Progenitor cell of endocrine pancreas (in vitro differentiated cells): ENCODE measurements at places on chromosomes 13 and 19.

GRCh38 chr19:3670796-3671679 lies 29.2 kb downstream of the PIP5K1C start:
- DNase-seq, result no peak

GRCh38 chr19:35432911-35433310 lies 15.1 kb upstream of the FFAR2 start:
- DNase-seq, result no peak

DNA sequence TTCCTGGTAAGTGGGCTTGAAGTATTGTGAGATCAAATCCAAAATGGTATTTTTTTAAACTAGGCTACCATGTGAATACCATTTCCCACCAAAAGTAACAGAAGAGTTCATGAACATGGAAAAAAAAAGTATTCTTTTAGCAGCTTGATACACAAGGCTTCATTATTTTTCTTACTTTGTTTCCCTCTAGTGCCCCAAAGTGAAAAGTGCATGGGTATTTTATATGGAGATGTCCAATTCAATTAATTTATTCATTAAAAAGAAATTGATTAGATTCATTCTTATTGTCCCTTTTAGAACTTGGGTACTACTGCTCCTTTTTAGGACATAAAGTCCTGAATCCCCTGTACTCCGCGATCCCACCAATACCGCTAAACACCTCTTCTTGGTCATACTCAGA lies 28.6 kb upstream of the SCEL start:
- DNase-seq, result no peak

DNA sequence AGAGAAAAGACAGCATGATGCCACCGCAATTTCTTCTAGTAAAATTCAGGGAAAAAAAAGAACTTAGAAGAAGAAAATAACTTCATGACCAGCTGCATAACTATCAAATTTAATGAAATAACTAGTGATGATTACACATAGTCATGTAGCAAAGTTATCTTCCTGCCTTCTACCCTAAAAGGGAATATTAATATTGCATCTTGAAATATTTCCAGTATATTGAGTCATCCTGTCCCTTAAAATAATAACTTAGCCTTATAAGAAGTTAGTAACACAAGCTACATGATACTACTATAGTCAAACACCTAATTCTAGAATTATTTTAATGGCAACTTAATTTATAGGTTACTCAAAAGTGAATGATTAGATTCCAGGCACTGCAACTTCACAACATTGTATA lies 289.2 kb downstream of the KLF12 start:
- DNase-seq, result no peak

DNA sequence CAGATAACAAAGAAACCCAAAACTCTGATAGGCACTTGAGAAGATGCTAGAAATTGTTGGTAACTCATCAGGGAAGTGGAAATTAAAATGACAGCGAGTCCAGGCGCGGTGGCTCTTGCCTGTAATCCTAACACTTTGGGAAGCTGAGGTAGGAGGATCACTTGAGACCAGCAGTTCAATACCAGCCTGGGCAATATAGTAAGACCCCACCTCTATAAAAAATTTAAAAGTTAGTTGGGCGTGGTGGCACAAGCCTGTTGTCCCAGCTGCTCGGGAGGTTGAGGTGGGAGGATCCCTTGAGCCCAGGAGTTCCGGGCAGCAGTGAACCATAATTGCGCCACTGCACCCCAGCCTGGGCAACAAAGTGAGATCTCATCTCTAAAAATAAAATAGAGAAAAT lies 2.6 kb upstream of the RYR1 start:
- no peak for DNase-seq

GRCh38 chr13:61779456-61779855 lies 363.8 kb upstream of the PCDH20 start:
- no peak for DNase-seq

DNA sequence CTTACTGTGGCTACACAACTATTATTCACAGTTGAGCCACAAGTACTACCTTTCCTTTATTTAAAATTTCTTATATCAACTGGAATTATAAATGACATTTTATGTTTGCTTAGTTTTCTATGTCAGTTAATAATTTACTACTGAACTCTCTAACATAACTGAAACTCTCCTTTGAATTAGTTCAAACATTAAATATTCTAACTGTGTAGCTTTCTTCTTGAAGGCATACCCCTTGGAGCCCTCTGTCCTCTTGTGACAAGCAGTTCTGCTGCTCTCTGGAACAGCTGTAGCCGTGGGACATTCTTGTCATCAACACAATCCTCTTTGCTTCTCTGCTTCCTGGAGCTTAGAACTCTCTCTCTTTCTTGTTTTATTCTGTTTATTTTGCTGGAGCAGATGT lies 244.8 kb downstream of the NHLRC3 start:
- DNase-seq, result no peak

DNA sequence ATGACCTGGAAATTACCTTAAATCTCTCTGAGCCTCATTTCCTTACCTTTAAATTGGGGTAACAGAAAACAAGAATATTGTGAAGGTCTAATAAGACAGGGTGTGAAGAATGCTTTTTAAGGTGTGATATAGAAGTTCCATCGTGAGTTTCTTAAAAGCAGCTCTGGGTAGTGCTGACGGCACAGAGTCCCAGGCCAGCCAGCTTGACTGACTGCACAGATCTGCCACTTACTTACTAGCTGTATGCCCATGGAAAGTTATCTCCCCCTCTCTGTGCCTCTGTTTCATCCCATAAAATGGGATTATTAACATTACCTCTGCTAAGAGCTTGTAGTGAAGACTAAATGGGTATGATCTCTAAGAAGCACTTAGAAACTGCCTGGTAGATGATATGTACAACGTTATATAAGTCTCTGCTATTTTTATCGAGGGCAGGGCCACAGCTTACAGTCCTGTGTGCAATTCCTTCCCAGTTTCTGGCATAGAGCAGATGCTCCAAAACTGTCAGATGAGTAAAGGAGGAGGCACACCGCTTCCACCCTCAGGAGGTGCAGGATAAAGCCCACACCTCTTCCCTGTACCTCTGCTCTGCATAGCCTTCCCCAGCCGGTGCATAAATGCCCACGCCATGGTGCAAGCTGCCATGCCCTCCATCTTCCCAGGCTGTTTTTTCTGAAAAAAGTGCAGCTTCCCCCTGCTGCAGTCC lies 99.6 kb downstream of the MBNL2 start:
- DNase-seq, result no peak

DNA sequence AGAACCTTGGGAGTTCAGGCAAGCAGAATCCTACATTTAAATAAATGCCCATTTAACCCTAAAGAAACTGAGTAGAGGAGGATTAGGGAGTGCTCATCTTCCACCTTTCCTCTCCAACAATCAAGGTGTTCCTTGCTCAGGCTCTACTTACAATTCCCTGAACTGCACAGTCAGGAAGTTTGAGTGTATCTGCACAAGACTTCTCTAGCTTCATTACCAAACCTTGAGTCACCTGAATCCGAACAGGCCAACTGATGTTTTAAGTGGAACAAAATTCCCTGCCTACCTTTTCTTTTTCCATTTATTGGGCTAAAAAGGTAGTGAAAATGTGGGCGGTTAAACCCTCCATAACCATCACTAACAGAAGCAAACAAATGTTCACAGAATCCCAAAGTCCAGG lies 78.3 kb downstream of the FOXO1 start:
- DNase-seq, result no peak

GRCh38 chr19:31803835-31804446 lies 454.7 kb upstream of the TSHZ3 start:
- no peak for DNase-seq

DNA sequence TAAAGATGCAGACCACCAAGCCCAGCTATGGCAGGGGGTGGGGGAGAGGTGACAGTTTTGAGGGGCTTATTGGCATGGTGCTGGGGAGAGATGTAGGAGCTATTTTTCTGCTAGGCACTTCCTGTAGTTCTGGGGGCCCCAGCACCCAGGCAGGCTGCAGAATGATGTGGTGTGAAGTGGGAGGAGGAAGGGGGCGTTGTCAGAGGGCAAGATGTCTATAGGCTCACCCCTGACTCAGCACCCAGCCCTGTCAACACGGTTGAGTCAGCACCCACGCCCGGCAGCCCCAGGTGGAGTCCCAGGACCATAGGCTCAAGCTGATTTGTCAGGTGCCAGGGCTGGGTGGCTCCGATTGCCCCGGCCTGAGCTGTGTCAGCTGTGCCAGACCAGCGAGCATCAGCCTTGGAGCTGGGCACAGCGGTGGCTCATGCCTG lies 5.8 kb downstream of the KLF2 start:
- DNase-seq, result no peak

DNA sequence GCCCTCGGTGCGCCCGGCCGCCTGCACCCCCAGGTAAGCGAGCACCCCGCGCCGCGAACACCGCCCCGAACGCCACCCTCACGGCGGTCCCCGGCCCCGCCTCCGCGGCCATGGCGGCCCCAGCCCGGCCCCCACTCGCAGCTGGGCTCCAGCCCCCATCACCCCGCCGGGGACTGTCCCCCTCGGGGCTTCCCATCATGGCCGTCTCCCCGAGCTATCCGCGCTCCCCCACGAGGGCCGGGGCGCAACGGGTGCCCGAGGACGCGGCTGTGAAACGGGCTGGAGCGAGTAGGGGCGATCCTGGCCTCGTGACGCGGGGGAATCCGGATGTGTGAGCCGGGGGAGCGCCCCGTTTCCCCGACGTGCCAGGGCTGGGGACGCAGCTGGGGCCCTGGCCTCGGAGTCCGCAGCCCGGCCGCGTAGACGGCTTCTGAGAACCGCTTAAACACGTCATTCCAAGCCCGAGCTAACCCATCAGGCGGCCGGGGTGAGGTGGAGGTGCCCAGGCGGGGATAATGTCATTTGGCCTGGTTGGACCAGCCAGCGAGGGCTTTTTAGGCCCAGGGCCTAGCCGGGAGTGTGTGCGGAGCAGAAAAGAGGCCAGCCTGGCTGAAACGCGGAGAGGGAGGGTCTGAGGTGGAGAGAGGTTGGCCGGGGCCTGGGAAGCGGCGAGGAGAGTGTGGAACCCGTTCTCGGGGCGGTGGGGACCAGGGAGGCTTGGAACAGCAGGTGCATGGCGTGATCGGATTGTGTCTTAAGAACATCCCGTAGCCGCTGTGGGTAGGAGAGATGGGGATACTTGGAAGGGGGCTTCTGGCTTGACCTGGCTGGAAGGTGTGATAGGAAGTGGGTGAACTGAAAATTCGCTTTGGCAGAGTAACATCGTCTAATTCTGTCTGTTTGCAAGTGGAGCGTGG lies 550 bp downstream of the CERS4 start:
- DNase-seq, result no peak

GRCh38 chr13:45837111-45837510 lies 14.4 kb downstream of the SIAH3 start:
- DNase-seq, result no peak

DNA sequence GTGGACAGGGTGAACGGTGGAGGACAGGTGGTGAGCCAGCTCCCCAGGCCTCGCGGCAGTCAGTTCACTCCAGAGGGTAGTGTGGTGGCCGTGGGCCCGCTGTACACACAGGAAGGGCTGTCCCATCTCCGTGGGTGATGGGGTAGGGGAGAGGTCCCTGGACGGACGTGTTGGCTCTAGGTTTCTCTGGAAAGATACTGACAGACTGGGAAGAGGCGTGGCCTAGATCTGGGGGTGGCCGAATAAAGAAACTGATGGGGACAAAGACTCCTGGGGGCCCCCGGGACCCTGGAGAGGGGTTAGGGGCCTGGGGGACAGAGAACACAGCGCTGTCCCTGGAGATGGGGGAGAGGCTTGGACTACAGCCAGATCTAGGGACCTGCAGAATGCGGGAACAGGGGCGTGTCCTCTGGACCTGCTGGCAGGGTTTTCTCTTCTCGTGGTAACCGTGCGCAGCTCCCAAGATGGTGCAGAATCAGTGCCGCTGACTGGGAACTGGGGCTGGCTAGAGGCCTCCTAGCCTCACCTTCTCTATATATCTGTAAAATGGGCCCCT lies 4.0 kb upstream of the PRAM1 start:
- DNase-seq, result no peak

- no peak for DNase-seq
These were observed 17.2 kb downstream of the PRR36 start for GRCh38 chr19:7856679-7857663.

- DNase-seq, result no peak
These were observed 12.6 kb downstream of the NCR1 start for GRCh38 chr19:54918499-54918898.

GRCh38 chr13:49927755-49928154 lies 8.4 kb downstream of the SPRYD7 start:
- DNase-seq, result no peak

DNA sequence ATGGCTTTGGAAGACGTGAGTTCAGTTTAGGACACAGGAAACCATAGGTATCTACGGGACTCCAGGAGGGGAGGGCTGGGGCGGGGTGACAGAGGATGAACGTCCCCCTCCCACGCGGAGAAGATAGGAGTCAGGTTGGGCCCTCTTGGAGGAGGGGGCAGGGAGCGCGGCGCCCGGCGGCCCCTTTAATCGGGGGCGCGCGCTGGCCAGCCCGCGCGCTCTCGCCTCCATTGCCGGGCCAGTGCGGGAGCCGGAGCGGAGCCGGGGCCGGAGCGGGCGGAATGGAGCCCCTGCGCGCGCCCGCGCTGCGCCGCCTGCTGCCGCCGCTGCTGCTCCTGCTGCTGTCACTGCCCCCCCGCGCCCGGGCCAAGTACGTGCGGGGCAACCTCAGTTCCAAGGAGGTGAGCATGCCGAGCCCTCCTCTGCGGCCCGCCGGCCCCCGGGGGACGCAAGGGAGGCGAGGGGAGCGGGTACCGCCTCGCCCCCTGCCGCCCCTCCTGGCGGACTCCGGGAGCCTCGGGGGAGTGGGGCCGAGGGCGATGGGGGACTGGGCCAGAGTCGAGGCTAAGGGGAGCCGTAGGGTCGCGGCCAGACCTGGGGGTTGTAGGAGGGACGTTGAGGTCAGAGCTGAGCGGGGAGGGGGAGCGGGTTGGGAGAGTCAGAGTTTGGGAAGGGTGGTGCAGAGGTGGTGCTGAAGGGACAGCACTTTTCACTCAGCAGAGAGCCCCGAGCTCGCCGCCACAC lies at the start of gene TMEM145:
Gene TMEM145 (plus strand): TSS at position 214 of the 744 bp plus-strand sequence. CDS start 68 bp downstream, at position 282.
- peak; percentile 45 for DNase-seq

- DNase-seq, result no peak
These were observed 92.1 kb downstream of the AKAP11 start for GRCh38 chr13:42363941-42364612.

GRCh38 chr19:37551129-37551993 lies 43.2 kb downstream of the ZNF571 start:
- no peak for DNase-seq

GRCh38 chr19:2542341-2543069 lies 66.6 kb downstream of the GADD45B start:
- no peak for DNase-seq

- DNase-seq, result no peak
These were observed 447.4 kb downstream of the EFNB2 start for GRCh38 chr13:106088085-106088484.

DNA sequence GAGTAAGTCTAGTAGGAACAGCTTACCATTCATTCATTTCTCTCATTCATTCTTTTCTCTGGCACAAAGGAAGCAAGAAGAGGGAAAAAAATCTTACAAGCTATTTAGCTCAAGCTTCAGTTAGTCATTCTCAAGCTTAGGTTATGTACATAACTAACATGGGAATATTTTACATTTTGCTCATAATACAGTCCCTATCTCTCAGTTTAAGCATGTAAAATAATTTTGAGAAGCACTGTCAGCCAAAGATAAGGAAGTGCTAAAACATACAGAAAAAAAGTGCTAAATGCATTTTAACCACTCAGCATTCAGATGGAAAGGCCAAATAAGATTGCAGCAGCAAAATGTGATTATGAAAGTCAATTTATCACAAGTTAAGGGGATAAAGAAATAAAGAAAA lies 7.9 kb downstream of the RBM26 start:
- no peak for DNase-seq

- DNase-seq, result no peak
These were observed 9.5 kb downstream of the NR2F6 start for GRCh38 chr19:17235971-17236777.
